A375 (cell line): ENCODE measurements at places on chromosomes 3 and 15. TPM values are rescaled to one million over a fixed set of nuclear protein-coding genes. Genes with fewer than 3 reads are reported as not detected.

Gene CLDN16
- total RNA-seq = not detected in 2 replicates

Gene PIGZ
- total RNA-seq = 0.29 and 2.8 TPM in 2 replicates

Gene SPTSSB
- total RNA-seq = not detected in 2 replicates

Gene SLC30A4
- total RNA-seq = 1.8 and 3.5 TPM in 2 replicates

Gene TLR9
- total RNA-seq = not detected in 2 replicates

Gene POPDC2
- 0.05 and 0.19 TPM in 2 replicates for total RNA-seq

Gene THBS1
- 499 and 561 TPM in 2 replicates for total RNA-seq

Gene AGBL1
- total RNA-seq = not detected in 2 replicates

Gene PRRT3
- total RNA-seq = 1.5 and 1.6 TPM in 2 replicates

Gene IGSF10
- total RNA-seq = 0.32 and 0.38 TPM in 2 replicates
